CD4-positive, alpha-beta T cell treated with Interferon alpha-2 for 1 hour (primary cell): ENCODE measurements at places on chromosomes 5 and 9.

GRCh38 chr9:456365-456764 lies 241.7 kb downstream of the DOCK8 start:
- DNase-seq, result no peak

- no peak for DNase-seq
Measured at GRCh38 chr5:160926428-160926827, 74.4 kb upstream of the ATP10B start.

- no peak for DNase-seq
Measured at GRCh38 chr9:34139477-34140146, 13.1 kb upstream of the DCAF12 start.

GRCh38 chr5:113235884-113236283 lies 198.9 kb downstream of the TSSK1B start:
- no peak for DNase-seq

DNA sequence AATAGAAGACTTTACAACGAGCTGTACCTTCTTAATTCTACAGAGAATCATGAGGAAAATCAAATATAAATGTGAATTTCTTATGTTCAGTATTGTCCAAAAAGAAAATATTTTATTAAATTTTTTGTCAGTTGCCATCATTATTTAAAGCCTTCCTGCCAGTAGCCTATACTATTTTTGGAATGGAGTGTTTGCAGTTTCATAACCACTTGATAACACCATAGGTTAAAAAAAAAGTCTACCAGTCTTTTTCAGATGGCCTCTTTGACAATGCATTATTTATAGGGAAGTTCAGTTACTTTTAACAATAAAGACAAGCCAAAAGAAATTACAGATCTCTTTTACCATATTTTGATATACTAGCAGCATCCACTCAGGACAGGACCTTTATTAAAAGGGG lies 80.3 kb upstream of the CCDC152 start:
- DNase-seq, result no peak

DNA sequence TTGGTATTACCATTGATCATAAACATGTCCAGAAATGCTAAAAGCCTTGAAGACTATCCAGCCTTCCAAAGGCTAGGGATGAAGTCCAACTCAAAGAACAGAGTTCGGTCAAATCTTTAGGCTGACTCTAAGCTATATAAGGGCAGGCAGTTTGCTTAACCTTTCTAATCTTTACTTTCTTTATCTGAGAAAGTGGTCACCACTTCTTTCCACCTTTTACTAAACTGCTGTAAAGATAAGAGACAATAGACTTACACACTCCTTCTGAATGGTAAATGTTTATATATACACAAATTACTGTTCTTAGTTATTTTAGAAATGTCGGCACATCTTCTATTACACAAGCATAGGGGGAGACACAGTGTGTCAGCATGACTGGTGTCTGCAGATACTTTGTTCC lies 100.4 kb downstream of the NREP start:
- DNase-seq, result no peak

DNA sequence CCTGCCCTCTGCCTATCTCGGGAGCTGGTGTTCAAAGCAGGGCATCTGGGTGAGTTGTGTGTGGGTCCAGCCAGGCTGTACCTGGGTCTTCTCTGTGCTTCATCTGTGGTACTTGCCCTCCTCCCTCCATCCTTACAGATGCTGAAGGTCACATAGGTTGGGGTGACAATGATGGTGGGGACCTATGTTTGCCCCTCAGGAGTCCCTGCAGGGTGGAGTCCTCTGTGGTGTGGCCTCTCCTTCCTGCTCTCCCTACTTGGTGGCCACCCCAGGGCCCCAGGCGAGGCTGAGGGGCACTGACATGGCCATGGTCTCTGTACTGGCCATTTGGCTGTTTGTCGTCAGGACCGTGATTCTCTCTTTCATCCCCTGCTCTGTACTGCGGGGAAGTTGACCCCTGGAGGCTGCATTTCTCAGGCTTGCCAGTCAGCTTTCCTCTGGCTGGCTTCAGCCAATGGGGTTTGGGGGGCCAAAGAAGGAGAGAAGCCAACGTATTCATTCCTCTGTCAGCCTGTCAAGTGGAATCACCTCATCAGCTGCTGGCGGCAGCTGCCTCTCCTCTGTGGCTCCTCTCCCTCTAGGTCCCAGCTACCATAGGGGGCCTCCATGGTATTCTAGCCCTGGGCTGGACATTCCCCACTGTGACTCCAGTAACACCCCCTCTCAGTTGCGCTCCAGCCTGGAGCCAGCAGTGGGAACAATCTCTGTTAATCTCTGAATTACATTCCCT lies 4.6 kb downstream of the DCANP1 start:
- DNase-seq, result no peak

- DNase-seq, result no peak
Measured at GRCh38 chr5:16871746-16872339, 64.2 kb downstream of the MYO10 start.

- no peak for DNase-seq
Measured at GRCh38 chr5:135393691-135394090, 5.3 kb downstream of the MACROH2A1 start.

- no peak for DNase-seq
Measured at GRCh38 chr9:113360242-113360842, 11.0 kb downstream of the BSPRY start.

GRCh38 chr9:18111146-18111545 lies 362.8 kb upstream of the ADAMTSL1 start:
- no peak for DNase-seq

DNA sequence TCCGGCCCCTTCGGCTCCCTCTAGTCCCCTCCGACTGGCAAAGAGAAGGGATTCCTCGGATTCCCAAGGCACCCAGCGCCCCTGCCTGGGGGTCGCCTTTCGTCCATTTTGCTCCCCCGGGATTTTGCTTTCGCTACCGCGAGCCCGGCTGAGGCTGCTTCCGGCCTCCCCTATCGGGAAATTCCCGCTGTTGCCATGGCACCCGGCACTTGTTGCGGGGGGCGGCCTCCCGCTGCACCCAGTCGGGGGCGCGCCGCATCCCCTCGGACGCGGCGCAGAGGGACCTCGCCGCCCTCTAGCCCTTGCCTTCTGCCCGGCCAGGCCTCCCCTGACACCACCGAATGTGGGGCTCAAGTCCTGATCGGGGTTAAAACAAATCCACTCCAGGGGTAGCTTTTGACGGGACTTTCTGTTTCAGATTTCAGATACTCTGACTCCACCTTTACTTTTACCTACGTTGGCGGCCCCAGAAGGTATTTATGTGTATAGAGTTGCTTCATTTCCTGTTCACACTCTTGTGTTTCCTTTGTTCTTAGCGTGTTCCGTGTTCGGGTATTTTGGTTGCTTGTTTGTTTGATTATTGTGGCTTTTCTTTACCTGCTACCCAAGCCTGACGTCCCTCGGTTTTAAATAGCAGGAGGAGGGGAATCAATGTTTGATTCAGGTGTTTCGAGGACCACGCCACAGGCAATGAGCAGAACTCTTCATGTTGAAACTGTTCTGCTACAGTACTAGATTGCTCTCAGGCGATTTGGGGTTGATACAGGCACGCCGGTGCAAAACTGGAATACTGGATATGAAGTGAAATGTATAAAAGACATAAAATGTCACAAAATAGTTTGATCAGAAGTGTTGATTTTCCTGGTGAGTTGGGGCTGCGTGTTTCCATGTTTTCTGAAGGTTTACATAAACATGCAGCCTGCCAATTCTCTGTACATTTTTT lies 1.5 kb downstream of the PARP8 start:
- DNase-seq, result peak; percentile 91

DNA sequence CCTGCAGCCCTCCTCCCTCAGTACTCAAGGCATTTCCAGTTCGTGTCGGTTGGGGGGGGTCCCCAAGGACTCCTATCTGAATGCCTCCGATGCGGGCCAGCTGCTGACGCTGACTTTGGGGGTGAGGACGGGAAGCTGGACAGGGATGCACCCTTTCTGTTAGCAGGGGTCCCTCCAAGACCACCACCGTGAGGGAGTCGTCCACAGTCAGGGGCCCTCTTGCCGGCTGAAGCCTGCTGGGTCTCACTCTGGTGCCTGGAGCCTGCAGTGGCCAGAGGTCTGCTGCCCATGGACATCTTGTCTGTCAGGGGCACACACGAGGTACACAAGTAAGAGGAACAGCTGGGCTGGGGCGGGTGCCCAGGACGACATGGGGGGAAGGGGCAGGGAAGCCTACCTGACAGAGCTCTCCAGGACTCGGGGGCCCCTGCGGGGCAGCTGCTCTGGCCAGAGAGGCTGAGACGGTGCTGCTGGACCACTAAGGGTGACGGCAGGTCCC lies 9.1 kb upstream of the ZDHHC11 start:
- DNase-seq, result no peak

GRCh38 chr9:38344566-38345324 lies 47.8 kb upstream of the ALDH1B1 start:
- DNase-seq, result no peak

- DNase-seq, result no peak
Measured at GRCh38 chr5:172862165-172862801, 28.2 kb downstream of the ERGIC1 start.

DNA sequence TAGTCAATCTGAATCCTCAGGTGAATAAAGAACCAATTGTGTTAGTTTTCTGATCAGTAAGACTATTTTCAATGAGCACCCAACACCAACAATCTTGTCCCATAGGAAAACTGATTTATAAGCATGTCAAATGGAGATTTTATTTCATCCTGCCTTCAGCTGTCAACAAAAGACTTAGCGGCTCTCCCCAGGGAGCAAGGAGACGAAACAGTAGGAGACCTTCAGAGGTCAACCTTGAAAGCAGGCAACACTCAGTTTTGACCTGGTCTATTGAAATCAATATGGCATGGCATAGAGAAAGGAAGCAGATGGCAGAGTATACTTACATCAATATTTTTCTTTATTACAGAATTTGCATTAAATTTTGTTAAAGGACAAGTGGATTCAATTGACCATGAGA lies 34.1 kb downstream of the ZNF622 start:
- DNase-seq, result no peak

- DNase-seq, result no peak
Measured at GRCh38 chr5:174410716-174411478, 313.5 kb upstream of the MSX2 start.

DNA sequence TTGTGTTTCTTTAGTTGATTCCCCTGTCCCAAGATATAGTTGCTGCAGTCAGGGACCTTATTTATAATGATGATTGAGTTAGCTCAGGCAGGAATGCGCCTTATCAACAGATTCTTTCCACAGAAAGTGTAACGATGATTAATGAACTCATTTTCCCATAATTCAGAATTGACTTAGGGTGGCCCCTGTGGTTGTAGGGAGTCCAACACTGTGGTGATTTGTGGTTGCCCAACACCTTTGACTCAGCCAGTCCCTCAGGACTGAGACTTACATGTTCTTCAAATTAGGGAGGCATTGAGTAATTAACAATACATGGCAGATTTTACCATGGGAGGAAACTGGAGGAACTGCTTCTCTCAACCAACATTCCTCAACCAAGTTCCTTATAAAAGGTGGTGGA lies 221.9 kb downstream of the GABRG2 start:
- DNase-seq, result no peak

DNA sequence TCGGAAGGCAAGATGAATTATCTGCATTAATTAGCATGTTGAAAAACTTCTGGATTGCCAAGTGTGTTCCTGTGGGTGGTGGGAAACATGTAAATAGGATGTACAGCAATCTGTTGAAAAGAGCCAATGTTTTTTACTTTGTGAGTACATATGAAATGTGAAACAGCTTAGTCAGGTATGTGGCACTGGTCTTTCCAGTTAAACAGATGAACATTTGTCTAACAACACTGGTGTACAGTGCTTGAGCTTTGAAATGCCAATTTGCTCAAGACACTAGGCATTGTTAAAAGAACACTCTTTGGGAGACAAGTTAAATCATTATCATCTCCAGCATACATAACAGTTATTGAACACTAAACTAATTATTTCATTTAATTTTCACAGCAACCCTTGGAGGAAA lies 107.3 kb upstream of the SLC24A2 start:
- DNase-seq, result no peak

- peak; percentile 2 for DNase-seq
Measured at GRCh38 chr5:74149395-74149794, 491.1 kb downstream of the ENC1 start.
